ENCODE measurements at places on chromosomes 12 and 14.

- DNase-seq: no peak
Observed at GRCh38 chr12:94753036-94753679, 102.8 kb upstream of the TMCC3 start.

DNA sequence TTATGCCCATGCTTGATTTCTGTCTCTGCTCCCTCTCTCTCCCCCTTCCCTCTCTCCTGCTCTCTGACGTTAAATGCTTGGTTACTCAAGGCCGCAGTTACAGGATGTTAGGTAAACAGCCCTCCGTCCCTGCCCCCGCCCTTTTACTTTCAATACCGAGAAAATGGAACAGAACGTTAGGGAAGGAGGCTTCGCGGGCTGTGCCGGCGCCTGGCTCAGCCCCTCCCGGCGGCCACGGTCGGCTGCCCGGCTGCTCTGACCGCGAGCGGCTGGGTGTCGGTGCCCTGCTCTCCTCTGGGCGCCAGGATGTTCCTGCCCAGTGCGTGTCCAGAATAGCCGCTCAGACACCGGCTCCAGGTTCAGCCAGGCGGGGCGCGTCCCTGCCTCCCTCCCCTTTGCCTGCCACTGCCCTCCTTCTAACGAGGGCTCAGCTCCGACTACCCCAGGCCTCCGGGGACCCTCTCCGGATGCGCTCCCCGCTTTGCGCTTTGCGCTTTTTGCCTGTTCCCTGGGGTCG lies 166.1 kb downstream of the ADCK1 start:
- DNase-seq: no peak

GRCh38 chr14:44945264-44945663 lies 16.5 kb downstream of the KLHL28 start:
- no peak for DNase-seq

DNA sequence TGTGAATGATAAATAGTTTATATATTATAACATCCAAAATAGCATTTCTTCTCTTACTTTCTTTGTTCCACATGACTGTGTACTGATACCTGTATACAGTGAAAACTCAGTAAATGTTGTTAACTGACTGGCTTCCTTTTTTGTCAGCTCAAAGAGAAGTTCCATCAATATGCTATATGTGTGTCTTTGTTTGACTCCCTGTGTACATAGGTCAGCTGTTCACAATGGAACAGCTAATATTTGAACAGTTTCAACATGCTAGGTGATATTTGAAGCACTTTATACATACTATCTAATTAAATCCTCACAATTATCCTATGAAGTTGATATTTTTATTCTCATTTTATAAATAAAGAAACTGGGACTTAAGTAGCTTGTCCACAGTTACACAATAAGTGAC lies 15.3 kb upstream of the KICS2 start:
- no peak for DNase-seq

GRCh38 chr12:132219323-132219722 lies 75.1 kb downstream of the NOC4L start:
- DNase-seq: no peak

- DNase-seq: no peak
Observed at GRCh38 chr12:20696181-20696905, 1.2 kb downstream of the SLCO1C1 start.

DNA sequence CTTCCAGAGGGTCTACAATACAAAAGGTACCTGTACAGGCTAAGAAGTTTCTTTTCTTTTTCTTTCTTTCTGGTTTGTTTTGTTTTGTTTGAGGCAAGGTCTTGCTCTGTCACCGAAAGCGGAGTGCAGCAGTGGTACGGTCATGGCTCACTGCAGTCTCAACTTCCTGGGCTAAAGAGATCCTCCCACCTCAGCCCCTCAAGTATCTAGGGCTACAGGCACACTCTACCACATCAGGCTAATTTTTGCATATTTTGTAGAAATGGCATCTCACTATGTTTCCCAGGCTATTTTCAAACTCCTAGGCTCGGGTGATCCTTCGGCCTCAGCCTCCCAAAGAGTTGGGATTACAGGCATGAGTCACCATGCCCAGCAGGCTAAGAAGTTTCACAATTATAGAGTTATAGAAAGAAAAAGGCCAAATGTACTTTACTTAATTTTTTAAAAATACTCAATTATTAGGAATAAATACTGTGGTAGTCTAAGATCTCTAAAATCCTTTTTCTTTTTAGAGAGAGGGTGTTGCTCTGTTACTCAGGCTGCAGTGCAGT lies 3.0 kb upstream of the PIGH start:
- DNase-seq: no peak

DNA sequence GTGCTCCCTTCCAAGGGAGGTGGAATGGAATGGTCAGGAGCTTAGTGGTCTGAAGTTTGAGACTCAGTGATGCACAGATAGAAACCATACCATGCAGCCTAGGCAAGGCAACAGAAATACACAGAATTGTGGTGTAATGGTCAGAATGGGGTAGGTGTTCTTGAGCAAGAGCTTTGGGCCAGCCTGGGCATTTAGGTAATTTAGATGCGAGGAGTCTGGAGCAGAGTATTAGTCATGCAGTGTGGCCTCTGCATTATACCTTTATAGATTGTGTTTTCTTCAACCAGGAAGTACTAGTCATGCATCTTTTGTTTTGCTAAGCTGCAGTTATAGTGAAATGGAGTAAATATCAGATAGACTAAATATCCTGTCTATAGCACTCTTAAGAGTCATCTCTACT lies 118.3 kb downstream of the DAAM1 start:
- no peak for DNase-seq

- DNase-seq: no peak
Observed at GRCh38 chr14:37584211-37585100, 10.6 kb downstream of the FOXA1 start.

DNA sequence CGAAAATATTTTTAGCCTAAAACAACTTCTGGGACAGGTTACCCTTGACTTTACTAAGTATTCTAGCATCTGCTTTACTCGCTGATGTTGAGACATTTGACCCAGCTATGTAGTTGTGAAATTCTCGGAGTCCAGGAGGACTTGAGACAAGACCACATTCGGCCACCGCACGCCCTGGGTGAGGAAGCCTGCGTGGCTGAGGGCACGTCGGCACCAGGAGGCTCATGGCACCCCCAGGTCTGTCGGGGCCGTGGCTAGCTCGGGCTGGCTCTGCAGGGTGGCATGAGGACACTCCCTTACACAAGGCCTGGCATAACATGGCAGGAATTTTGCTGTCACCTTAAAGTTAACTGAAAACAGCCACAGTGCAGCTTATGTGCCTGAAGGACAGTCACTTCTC lies 58.1 kb upstream of the MMP17 start:
- no peak for DNase-seq

DNA sequence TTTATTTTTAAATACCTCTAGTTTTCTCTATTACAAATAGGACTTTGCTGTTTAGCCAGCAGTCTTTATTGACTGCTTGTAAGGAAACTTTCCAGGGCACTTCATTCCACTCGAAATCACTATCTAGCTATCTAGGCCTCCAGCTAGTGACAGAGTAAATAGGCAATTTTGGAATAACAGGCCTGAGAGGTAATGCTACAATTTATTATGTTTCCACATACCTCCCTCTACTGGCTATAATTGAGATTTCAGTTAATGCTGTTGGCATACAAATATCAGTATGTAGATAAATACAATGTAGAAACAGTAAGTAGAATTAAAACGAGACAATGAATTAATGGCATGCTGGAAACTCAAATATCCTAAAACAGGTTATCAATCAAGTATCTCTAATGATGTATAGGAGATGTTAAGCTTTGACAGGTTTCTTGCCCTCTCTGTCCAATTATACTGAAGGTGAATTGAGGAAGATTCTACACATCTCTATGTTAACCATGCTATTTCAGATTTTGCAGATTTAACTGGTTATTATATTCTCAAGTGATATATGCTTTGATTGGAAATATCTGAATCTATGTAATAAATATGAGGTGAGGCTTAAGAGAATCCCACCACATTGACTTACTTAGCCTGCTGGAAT lies 7.2 kb downstream of the DTD2 start:
- DNase-seq: no peak

DNA sequence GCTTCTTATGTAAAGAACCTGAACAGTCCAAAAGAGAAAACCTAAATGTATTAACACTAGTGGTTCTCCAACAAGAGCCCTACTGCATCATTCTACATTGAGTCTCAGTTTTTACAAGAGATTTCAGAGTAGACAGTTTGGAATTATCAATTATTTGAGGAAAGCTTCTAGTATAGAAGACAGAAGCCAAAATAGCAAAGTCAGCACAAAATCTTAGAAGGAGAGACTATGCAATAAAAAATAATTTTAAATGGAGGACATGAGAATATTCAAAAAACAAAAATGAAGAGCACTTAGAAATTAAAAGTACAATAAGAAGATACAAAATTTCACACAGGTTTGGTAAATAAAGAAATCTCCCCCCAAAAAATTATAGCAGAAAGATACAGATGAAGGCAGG lies 406.3 kb upstream of the USP15 start:
- DNase-seq: no peak

GRCh38 chr12:20272801-20273200 lies 95.5 kb upstream of the PDE3A start:
- DNase-seq: no peak

- DNase-seq: no peak
Observed at GRCh38 chr12:65306366-65307168, 28.1 kb downstream of the MSRB3 start.

DNA sequence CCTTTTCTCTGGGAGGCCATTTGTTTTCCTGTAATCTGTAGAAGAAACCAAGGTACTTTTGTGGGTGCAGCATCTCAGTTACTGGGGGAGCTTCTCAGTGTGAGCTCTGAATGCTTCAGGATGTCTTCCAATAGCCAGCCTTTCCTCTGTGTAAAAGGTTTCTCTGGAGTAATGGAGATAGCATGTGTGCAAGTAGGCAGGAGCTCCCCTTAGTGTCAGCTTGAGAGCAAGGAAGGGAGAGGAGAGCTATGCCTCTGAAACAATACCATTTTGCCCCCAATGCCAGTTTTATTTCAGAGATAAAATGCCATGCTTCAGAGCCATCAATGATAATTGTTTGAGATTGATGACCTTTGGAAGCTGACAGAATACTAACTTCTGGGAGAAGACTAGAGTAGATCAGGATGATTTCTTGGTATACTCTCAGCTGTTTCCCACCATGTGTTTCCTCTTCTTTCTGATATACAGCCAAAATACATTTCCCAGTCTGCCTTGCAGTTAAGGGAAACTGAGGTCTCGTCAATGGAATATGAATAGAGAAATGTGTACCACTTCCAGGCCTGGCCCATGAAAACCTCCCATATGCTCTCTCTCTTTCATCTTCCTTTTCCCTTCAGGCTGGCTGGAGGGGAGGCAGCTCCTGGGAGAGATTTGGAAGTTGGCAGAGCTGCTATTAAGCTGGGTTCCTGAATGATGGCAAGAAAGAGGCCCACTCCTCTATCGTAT lies 125.7 kb downstream of the CRADD start:
- DNase-seq: no peak

- no peak for DNase-seq
Observed at GRCh38 chr12:49535921-49536525, 2.8 kb upstream of the KCNH3 start.

DNA sequence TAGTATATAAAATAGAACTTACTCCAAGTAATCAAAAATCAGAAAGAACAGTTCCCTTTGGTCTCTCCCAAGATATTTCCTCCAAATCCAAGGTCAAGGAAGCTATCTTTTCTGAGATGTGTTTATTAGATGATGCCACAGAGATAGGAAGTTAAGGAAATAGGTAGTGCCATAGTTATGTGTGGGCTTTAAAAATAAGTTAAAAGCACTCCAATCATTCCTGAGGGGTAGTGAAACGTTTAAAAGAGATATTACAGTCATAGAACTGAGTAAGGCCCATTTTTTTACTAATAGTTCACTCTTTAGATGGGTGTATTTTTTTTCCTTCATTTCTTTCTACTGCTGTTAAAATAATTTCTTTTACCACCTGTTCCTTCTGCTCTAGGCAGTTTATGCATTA lies 1630.9 kb upstream of the SEL1L start:
- DNase-seq: no peak

DNA sequence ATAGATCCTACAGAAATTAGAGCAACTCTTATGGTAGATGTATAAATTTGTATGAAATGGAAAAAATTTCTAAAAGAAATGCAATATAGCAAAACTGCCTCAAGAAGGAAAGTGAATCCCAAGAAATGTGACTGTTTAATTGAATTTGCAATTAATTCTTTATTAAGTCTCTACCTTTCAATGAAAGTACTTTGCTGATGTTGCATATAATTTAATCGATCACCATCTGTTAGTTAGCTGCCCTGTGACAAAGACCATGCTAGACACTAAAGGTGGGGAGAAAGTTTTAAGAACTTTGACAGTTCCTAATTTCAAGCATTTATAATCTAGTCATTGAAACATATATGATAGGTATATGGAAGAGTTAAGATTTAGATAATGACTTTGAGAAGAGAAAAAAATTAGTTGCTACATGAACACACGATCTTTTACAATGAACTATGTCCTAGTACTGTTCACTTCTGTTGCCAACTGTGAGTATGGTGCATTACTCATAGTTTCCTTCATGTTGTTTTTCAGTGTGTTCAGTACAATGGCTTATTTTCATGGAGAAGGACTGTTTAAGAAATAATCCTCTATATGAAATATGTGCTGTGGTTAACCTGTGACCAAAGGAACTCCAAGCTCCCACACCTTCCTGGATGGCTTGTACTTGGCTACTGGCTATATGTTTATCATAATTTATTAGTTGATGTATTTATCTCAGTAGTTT lies 128.4 kb downstream of the METTL25 start:
- no peak for DNase-seq

- DNase-seq: no peak
Observed at GRCh38 chr12:60100160-60100559, 504.3 kb downstream of the SLC16A7 start.

- no peak for DNase-seq
Observed at GRCh38 chr14:61607570-61608244, 87.6 kb upstream of the HIF1A start.

DNA sequence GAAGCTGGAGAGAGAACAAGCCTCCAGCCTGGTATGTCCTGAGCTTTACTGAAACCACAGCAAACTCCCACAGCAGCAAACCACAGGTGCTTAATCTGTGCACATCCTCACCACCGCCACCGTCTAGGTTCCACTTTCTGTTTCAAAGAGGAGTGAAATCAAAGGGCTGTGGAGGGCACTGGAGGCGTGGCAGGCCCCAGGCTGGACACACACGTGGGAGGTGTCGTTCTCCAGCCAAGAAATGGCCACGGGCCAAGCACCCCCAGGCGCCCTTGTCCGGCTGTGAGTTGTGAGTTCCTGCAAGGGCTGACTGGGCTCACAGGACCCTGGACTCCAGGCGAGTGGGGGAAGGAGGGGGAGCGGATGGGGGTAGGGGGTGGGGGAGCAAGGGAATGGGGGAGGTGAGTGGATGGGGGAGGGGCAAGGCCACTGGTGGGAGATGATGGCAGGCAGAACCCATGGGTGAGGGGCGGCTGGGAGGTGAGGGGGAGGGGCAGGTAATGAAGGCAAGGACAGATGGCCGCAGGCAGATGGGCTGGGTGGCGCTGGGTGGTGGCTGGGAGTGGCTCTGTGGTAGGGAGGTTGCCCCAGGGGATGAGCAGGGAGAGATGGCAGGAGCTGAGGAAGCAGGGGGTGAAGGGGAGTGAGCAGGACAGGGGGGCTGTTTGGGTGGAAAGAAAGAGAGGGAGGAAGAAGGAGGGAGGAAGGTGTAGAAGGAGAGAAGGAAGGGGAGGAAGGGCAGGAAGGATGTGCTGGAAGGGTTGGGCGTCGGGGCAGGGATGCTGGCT lies 86.7 kb downstream of the NCOR2 start:
- DNase-seq: no peak
